ENCODE measurements at places on chromosomes 1 and 21.
A peak's percentile ranks its signal among the peaks of the same experiment; 100 is the strongest.

DNA sequence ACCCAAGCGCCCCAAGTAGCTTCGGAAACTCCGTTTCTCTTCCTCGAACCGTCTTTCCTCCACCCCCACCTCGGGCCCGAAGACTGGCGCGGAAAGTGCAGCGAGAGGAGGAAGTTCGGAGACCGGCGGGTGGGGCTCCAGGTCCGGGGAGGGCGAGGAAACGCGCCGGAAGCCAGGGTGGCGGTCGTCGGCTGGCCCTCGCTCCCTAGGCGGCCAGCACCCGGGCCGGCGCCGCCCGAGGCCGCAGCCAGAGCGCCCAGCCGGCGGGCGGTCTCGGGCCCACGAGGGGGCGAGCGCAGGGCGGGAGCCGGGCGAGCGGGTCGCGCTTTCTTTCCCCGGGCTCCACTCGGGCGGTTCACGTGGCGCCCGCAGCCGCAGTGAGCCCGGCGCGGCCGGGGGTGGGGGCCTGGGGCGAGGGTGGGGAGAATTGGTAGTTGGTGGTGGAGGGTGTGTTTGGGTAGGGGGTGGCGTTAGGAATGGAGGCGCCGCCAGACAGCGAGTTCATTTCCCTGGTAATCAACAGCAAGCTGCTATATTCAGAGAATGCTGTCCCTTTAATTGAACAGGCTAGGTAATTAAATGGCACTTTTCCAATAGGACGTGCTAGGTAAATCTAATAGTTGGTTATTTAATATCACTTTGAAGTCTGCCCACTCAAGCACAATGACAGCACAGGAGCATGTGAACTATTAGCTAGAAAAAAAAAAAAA, 6.7 kb downstream of the LMO4 start:
- peak; percentile 76 for DNase-seq

GRCh38 chr1:8439015-8439702, 121.2 kb downstream of the SLC45A1 start:
- DNase-seq = peak; percentile 76

DNA sequence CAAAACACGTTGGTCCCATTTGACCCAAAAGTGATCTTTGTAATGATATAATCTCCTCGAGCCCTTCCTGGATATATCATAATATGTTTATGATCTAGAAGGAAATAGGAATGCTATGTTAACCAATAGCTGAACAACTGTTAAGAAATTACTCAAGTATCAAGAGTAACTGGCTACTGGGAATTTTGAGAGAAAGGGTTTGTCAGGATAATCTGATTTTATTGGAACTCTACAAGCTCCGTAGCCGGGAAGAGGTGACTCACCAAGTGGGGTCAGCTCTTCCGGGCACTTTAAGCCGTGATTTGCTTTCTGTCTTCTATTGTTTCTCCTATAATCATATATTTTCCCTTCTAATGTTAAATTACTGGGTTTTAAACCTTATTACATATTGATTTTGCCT, 250.5 kb upstream of the POGK start:
- DNase-seq = no peak

DNA sequence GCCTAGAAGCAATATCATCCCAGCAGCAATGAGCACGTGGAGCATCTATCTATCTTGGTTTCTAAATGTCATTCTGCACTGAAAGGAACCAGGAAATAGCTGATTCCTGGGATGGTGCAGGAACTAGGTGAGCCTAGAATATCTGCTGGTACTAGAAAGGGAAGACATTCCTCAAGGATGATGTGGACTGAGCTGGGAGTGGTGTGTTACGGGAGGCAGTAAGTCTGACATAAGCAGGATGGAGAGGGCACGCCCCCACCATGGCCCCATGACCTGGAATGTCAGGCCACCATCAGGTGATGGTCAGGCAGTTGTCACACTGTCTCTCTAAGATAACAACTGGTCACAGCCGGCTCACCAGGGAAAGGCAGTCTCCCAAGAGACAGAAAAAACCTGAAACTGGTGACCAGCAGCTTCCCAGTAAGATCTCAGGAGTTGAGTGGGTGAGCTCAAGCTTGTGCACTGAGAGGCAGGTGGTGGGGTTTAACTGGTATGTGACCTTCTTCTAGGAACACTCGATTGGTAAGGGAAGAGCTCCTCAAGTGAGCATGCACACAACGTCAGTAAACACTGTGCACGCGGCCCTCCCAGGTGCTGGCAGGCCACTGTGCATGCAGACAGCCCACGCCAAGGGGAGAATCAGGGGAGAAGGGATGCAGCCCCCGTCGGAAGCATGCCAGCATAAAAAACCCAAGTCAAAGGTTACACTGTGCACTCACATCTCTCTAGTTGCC, 148.7 kb downstream of the ADSS2 start:
- peak; percentile 97 for DNase-seq

DNA sequence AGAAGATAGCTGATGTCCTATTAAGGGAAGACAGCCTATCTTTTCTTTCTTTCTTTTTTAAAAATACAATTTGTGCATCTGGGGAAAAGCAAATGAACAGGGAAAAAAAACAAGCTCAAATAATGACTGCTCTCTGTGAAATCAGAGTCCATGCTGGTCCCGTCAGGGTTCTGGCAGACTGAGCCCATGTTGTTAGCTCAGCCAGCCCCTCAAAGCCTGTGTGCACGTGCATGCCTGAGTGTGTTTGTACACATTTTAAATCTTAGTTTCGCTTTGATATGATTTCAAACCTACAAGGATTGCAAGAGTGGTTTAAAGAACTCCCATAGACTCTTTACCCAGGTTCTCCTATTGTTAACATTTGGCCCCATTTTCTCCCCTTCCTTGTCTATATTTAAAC, 231.8 kb upstream of the GREM2 start:
- DNase-seq = no peak

DNA sequence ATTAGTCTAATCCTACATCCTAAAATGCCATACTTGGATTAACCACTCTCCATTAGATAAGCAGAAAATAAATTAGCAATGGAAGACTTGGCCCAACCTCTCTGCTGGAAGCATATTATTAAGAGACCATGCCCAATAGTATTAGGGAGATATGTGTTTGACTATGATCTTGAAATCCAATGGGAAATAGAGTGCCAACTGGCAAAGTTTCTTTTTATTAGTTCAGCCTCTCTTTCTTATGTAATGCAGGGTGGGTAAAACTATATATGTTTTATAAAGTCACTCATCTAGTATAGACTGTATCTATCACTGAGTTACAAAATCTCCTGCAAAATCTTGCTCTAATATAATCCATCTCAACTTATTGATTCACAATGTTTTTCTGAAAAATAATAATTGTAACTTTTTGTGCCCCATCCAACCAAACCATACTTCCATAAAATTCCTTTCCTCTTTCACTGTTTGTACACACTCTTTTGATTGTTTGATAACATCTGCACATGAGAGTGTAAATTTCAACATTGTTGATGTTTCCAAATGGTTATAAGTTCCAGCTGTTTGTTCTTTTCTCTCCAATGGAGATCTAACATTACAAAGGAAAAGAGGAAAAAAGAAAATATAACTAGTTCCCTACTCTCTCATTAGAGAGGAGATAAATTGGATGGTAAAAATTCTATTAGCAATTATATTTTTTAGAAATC, 408.1 kb upstream of the ADGRL2 start:
- DNase-seq = no peak

Measured in K562 (cell line).